Ovary (tissue), 10 donors: ENCODE measurements at places on chromosomes 12 and 14. TPM values are rescaled to one million over a fixed set of nuclear protein-coding genes. Genes with fewer than 3 reads are reported as not detected.

- H3K36me3 ChIP-seq = no peaks in the 10 kb centered on the region
- DNase-seq = no peak
- H3K4me1 ChIP-seq = no peaks in the 10 kb centered on the region
- H3K27ac ChIP-seq = no peak overlapping the region
- no peaks in the 10 kb centered on the region for H3K27me3 ChIP-seq
- H3K4me3 ChIP-seq = no peak overlapping the region
Measured at GRCh38 chr12:127044836-127045235, 1222.1 kb upstream of the TMEM132C start.

- H3K36me3 ChIP-seq = no peaks in the 10 kb centered on the region
- peaks cover 2% of the 10 kb centered on the region for H3K4me1 ChIP-seq
Measured at GRCh38 chr12:93136253-93137055, 207.4 kb upstream of the EEA1 start.

DNA sequence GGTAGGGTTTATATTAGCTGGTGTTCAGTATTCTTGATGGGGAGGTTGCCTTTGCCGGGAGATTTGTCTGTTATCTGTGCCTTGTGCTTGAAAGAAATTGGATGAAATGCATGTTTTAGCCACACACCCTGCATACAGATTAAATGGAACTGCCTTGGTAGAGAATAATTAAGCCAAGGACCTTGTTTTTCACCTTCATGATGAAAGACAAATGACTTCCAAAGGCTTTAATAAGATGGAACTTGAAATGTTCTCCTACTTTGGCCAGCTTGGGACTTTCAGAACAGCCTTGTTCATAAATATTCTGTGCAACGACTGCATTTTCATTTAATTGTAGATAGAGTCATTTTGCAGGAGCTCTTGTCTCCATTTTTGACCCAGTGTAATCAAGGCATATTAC is 21.2 kb downstream of the JDP2 start:
- H3K27me3 ChIP-seq = no peaks in the 10 kb centered on the region
- no peaks in the 10 kb centered on the region for H3K36me3 ChIP-seq
- DNase-seq = no peak
- no peak overlapping the region for H3K4me3 ChIP-seq

- no peaks in the 10 kb centered on the region for H3K4me1 ChIP-seq
- no peaks in the 10 kb centered on the region for H3K36me3 ChIP-seq
Measured at GRCh38 chr12:111699962-111700361, 14.1 kb downstream of the ACAD10 start.

Gene SLCO1B1
- total RNA-seq = not detected
